Stimulated activated CD4-positive, alpha-beta T cell treated with anti-CD3 and anti-CD28 coated beads, Interleukin-4, amount 100 ng/mL, for 4 hours (primary cell): ENCODE measurements at places on chromosomes 16 and 17.

DNA sequence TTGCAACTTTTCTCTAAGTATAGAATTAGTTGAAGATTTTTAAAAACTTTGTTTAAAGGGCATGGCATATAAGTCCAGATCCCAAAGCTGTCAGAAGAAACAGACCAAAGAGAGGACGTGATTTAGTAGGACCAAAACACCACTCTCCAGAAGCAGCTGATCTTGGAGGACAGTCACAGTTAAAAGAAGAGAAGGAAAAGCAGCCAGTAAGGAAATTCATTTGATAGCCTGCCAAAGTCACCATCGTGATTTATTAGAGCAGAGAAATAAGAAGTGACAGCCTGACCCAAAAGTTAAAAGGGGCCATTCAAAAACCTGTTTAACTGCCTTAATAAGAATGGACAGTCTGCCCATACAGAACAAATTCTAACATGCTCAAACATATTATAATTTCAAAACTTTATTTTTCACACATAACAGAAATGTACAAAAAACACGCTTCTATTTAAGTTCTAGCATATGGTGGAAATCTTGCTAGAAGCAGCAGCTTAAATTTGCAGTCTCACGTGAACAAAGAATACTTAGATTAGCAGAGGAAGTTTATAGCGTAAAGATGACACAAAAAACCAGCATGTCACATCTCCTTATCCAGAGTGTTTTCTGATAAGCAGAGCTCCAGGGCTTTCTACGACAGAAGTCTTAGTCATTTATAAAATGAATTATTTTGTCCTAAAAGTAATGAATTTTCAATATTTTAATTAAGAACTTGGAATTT is 37.2 kb downstream of the TXNDC11 start:
- no peak for DNase-seq

- DNase-seq = no peak
These were observed 488.5 kb upstream of the SOX9 start for GRCh38 chr17:71632328-71632727.

GRCh38 chr16:55955845-55956244 is 80.7 kb upstream of the CES5A start:
- DNase-seq = no peak

- no peak for DNase-seq
These were observed 71.5 kb upstream of the N4BP1 start for GRCh38 chr16:48681520-48681919.

DNA sequence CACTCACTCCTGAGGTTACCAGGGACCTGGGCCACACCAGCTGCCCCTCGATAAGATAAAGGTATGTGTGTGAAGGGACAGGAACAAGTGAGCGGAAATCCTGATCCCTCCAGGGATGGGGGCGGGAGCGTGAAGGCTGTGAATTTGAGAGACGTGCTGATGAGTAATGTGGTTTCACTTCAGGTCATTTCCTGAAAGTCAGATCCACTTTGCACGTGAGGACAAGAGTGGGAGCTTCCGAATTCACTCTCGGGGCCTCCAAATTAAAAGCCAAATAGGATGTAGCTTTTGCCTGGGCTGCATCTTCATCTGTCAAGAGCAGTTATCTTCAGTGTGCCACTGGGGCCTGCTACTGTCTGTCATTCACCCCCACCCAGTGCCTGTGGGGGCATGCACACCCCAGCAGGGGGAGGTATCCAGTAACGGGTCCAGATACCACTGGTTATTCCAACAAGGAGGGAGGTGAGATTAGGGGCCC is 87.4 kb upstream of the LHX1 start:
- DNase-seq = peak; percentile 15

GRCh38 chr16:84054916-84055315 is 12.3 kb upstream of the SLC38A8 start:
- no peak for DNase-seq

DNA sequence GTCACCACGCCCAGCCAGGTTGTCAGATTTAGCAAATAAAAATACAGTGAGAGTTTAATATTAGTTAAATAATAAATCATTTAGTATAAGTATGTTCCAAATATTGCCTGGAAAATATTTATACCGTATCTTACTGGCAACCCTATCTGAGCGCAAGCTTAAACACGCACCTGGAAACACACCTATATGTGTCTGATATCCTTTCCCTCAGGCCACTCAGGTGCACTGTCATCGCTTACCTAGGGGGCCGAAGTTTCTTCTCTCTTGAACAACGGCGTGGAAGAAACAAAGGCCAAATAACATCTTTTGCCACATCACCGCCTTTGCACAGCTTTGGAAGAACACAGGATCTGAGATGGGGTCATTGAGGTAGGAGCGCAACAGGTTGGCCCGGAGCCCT is 54.0 kb downstream of the LYRM1 start:
- DNase-seq = no peak

- no peak for DNase-seq
These were observed 1.2 kb downstream of the HYDIN start for GRCh38 chr16:71229344-71229743.

DNA sequence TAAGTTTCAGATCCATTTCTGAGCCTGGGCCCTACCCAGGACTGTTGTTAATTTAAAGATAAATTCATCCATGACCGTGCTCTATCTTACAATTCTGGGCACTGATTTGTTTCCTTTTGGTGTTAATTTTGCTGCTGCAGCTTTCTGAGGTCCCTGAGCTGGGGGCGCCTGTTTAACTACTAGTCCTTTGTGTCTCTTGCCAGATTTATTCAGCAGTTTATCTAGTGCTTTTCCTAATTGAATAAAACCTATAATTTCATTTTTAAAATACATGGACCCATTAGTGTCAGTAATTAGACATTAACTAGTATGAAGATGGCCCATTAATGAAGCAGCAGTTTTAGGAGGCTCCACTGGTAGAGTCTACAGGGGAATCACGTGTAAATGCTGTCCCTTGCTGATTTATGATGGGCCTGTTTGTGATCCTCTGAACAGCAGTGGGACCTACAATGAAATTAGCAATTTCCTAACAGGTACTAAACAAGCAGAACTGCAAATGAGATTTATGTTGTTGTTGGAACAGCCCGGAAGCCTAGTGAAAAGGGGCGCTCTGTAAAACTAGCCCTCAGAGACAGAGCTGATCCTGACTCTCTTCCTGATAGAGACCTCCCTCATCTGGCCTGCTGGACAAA is 54.7 kb downstream of the HS3ST2 start:
- DNase-seq = no peak

DNA sequence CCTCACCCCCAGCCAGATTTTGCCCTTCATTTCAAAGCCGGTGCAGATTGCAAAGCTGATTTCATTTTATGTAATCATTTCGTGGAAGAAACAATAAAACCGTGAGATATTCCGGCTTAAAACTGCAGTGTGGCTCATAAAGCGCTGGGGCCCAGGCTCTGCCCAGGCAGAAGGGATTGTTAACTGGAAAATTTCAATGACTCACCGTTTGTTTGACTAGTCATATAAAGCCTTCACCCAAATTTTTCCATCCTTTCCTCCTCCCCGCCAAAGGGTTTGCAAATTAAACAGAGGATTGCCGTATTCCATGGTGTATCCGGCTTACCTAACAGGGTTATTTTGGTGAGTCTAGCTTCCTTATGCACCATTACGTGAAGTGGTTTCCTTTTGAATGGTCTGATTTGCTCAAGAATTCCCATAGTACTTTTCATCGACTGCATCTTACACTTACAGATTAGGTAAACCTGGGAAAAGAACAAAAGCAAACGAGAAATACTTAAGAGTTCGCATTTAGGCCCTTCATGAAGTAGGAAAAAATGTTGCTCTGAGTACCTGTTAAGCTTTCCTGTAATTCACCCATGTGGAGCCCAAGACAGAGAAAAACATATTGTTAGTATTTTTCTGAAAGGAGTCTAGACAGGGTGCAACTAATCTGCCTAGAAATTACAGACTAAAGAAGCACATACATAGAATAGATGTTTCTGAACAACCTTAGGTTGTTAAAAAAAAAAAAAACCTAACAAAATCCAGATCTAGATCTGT is 949 bp upstream of the GSPT1 start:
- no peak for DNase-seq

DNA sequence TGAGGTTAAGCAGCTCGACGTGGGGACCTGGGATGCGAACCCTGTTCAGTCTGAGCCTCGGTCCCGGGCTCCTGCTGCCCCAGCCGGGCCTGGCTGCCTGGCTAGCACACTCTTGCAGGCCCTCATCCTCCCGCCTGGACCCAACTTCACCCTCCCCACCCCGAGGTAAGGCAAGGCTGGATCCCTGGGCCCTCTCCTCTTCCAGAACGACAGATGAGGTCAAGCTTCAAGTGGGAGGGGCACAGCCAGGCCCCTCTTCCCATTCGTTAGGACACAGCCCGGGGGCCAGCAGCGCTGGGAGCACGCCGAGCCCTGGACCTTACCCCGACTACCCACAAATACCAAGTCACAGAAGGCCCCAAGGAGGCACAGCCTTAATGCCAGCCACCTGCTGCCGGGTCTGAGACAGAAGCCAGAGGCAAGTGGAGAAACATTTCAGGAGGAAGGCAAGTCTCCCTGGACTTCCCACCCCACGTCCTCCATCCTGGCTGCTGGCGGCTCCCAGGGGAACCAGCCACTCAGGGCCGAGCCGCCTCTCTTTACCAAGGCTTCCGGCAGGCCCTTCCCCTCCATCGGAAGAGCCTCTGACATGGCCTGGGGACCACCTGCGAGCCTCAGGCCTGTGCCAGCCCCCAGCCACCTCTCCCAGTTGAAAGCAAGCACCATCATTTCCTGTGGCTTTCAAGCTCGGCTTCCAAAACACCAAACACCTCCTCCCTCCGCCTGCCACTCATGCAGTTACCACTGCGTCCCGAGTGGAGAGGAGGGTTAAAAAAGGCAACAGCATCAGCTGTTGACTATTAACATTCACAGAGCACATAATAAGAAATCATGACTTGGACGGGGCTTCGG is 59.9 kb downstream of the RPH3AL start:
- no peak for DNase-seq

DNA sequence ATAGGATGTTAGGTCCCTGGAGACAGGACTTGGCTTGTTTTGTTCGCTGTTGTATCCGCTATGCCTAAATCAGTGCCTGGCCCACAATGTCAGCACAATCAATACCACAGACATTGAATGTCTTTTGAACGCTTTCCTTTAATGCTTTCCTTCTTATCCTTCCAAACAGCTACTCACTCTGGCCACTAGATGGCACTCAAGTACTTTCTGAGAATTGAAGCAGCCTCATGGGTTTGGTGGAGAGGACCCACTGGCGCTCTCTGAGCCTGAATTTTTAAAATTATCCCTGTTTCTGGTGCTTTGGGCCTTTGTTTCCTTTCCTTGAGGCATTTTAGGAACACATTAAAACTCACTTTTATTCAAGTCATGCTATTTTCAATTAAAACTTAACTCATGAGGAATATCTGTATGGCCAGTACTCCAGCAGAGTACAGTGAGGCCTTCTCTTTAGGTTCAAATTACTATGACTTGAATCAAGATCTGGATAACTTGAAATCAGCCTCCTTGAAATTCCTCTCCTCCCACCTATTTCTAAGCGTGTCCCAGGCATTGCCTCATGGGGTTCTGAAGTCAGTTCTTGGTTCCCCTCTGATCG is 3.2 kb upstream of the NLRP1 start:
- no peak for DNase-seq

GRCh38 chr16:81885976-81886586 is 107.0 kb downstream of the PLCG2 start:
- DNase-seq = no peak

DNA sequence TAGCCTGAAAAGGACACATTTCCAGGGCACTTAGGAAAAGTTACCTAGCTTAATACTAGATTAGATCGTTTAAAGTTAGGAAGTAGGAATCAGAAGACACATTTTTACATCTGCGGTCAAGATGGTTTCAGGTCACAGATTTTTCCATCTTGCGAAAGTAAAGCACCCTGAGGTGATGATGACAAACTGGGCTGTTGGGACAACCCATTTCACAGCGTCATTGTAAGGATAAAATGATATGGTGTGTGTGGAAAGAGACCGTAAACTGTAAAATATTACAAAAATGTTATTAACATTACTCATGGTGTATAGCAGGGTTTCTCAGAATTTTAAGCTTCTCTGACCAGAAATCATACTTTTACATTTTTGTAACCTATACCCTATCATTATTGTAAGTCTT is 10.1 kb upstream of the MAP2K6 start:
- DNase-seq = no peak

- DNase-seq = no peak
These were observed 529 bp upstream of the SCN4A start for GRCh38 chr17:63973247-63973646.

DNA sequence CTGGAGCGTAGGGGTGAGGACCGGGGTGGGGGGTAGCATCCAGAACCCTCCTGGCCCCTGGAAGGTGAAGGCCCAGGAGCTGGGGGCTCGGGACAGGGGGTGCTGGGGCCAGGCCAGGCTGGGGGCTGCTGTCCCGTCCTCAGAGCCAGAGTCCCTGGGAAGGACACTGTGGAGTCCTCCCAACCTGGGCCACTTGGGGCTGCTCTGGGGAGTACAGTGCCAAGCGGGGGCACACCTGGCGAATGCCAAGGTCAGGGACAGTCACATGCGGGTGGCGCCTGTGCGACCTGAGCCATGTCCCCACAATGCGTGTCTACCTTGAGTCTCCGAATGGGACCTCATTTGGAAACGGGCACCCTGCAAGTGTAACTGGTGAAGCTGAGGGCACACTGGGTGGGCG is 1.2 kb upstream of the PERCC1 start:
- no peak for DNase-seq

DNA sequence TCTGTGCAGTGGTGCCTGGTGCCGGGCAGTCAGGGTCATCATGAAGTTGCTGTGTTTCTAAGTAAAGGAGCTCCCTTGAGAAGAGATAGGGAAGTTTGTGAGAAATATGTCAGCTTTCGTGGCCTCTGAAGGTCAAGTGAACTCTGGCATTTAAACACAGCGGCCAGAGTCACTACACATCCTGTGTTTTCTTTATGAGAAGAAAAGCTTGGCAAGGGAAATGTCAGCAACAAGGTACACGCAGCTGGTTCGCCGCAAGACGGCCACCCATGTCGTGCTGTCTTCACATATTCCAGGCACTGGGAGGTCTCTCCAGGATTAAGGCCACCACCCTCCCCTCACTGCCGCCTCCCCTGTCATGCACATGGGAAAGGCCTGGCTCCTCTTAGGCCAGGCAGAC is 33.2 kb upstream of the PEMT start:
- DNase-seq = no peak

DNA sequence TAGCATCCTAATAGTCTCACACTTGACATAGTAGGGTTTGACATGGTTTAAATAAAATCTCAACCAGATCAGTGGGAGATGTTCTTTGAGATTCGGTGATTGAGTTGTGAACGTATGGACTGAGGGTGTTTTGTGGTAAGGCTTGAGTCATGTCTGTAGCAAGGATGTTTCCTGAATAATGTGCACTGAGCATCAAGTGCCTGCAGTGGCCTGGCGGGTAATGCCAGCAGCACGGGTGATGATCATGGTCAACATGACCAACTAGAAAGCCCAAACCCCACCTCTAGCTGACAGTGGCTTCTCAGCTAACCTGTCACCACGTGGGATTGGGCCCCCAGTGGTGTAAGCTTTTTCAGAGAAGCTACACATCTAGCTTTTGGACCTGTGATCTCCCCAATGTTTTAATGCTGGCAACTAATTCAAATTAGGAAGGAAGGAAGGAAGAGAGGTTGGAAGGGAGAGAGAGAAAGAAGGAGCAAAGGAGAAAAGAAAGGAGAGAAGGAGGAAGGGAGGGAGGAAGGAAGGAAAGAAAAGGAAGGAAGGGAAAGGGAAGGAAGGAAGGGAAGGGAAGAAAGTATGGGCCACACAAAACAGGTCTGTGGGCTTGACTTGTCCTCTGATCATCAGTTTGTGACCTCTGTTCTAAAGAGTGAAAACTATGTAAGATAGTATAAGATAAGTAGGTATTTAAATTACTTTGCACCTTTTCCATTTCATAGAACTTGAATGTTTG is 55.4 kb downstream of the WWOX start:
- no peak for DNase-seq
